Stimulated activated CD8-positive, alpha-beta memory T cell treated with anti-CD3 and anti-CD28 coated beads, Interleukin-15, amount 100 ng/mL, for 4 hours (primary cell): ENCODE measurements at places on chromosomes 1 and 21.

GRCh38 chr1:115666702-115667101 is 24.9 kb downstream of the VANGL1 start:
- DNase-seq: no peak

- no peak for DNase-seq
These were observed 640 bp downstream of the JTB start for GRCh38 chr1:153976819-153977249.

GRCh38 chr1:68015369-68015768 is 35.1 kb downstream of the DIRAS3 start:
- DNase-seq: no peak

GRCh38 chr1:203361945-203362719 is 11.2 kb upstream of the FMOD start:
- DNase-seq: no peak

DNA sequence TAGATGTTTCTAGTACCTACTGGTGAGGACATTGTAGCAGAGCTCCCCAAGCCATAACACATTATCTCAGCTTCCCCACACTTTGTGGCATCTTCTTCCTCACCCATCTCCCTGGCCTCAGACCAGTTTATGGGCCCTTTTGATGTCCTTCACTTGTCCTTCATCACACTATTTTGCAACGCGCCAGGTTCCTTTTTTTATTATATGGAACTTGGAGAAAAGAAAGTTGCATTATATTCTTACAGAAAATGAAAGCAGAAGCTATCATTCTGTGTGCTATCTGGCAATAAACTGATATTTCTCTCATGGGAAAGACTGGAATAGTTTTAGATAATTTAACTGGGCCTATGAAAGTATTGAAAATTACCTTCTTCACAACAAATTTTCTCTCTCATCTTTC is 196.9 kb upstream of the ETV3 start:
- no peak for DNase-seq

DNA sequence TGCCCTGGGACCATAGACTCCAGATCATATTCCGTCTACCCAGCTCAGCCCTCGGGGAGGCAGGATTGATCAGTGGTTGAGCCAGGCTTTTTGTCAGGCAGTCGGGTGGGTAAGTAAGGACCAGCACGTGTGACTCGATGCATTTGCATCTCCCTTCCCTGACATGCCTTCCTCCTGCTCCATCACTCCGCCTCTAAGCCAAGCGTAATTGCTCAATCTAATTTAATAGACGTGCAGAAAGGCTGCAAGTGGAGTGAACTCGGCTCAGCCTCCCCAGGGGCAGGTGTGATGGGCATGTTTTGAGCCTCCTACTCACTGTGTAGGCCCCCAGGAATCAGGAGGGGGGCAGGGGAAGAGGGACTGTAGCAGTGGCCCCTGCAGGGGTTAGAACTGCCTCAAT is 34.6 kb upstream of the GRIK3 start:
- DNase-seq: no peak

GRCh38 chr1:39272798-39273469 is 68.4 kb downstream of the MACF1 start:
- no peak for DNase-seq

GRCh38 chr21:34354836-34355235 is 9.0 kb upstream of the KCNE2 start:
- no peak for DNase-seq

DNA sequence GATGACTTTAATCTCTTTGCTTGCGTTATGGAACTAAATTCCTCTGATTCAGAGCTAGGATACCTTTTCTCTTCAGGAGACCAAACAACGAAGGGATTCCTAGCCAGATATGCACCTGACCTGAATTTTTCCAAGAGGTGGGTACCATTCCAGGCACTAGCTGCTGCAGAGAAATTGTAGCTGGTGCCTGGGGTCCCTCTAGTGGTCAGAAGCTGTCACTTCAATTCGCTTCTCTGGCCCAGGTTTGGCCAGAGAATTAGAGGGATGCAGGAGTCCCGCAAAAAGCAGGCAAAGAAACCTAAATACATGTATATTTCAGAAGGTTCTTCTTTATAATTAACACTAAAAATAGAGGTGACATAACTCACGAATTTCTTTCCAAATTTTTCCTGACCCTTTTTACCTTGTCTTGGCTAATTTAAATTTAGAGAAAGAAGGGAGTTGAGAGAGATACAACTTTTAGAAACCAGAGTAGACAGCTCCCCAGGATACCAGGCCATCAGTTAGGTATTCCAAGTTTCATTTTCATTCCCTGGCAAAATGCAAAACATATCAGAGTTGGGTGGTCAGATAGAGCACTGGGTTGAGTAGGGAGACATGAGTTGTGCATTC is 9.6 kb downstream of the ACKR1 start:
- no peak for DNase-seq

DNA sequence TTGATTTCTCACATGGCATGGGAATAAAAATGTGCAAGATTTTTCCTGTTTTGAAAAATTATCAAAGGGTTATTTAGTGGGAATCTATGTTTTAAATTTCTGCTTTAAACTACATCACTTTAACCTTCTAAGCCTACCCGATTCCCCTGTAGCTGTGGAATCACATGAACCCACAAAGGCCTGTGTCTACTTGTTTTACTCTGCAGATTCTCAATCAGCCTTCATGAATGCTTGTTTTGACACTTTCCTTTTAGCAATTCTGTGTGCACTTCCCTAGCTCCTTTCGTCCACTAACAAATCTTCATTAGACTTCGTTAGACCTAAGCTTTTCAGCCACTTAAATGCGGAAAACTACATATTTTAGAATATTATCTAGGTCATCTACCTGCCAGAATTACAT is 56.0 kb upstream of the C1orf21 start:
- DNase-seq: no peak

DNA sequence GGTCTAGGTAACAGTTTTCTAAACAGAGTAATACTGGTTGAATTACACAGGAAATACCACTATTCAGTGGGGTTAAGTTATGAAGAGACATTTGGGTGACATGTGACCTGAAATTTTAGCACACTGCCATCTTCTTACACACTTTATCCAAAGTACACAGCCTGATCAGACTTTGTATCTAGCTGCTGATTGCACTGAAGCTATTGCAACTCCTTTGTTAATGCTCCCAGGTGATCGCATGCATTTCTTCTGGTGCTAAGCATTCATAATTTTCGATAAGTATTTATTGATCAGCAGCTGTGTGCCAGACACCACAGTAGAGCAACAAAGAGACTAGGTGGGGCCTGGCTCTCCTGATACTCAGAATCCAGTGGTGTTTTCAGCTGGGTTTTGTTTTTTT is 52.4 kb downstream of the AK4 start:
- no peak for DNase-seq

DNA sequence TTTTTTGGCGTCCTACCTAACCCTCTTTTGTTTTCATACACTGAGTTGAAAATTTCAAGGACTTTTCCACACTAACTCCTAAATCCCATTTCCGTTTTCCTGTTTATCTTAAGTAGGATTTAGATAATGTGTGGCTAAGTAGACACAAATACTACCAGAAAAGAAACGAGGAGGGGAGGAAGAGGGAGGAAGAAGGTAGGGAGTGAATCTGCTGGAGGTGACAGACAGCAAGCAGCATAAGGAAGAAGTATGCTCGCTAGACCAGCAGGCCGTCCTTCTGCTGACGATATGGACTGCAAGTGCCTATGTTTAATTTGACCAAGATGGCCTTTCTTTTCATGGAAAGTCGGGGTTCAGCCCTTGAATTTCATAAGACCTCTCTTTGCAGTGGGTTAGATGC is 256.9 kb upstream of the RAB4A start:
- DNase-seq: no peak

GRCh38 chr1:24640288-24640687 is 2.8 kb upstream of the SRRM1 start:
- no peak for DNase-seq

DNA sequence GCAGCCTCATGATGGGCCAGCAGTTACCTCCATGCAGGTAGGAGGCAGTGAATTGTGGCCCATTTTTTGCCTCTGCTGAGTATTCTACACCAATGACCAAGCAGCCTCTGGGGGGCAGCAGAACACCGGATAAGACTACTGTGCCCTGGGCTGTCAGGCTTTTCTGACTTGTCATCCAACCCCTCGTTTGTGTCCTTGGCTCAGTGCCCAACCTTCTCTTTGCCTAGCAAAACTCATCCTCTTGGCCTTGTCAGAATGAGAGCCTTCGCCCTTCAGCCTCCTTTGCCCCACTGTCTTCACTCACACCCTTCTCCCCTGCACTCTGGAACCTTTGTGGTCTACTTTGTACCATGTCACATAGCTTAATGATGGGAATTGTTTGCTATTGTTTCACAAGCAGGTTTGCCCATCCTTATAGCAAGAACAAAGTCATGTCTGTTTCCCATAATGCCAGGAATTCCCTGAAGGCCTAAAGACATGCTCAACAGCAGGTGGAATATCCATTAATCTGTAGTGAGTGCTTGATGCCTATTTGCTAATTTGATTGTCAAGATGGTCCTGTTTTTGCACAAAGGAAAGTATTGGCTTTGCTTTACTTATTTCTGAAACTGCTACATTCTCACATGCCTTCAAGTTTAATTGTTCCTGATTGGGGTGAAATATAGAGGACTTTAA is 255.9 kb downstream of the HHAT start:
- peak; percentile 34 for DNase-seq

DNA sequence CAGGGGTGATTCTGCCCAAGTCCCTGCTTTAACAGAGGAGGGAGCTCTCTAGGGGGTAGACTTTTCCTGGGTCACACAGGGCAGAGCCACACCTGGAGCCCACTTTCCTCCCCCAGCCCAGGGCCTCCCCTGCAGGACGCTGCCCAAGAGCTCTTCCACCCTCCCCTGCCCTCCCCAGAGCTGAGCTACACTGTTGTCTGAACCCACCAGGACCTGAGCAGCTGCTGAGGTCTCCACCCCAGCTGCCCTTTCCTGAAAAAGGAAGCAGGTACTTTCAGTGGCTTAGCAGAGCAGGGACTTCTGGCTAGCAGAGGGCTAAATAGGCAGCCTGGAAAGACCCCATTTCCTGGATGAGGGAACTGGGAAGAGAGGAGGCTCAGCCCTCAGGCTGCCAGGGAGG is 169.3 kb upstream of the ETV3 start:
- no peak for DNase-seq

- no peak for DNase-seq
These were observed 6.3 kb downstream of the SRSF11 start for GRCh38 chr1:70227439-70227838.

DNA sequence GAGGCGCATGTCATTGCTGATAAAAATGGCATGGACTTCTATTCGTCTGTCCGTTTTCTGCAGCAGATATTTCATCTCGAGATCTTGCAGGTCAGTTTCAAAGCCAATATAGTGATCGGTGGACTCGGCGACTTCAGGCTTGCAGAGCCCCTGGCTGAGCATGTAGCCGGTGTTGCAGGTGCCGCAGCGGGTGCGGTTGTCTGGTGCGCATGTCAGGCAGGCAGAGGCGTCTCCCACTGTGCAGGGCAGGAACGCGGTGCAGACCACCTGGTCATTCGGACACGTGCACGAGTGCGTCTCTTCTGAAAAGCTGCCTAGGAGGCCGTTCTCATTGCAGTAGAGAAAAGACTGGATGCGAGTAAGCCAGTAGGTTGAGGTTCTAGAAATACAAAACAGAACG is 378.9 kb downstream of the BRINP3 start:
- no peak for DNase-seq

DNA sequence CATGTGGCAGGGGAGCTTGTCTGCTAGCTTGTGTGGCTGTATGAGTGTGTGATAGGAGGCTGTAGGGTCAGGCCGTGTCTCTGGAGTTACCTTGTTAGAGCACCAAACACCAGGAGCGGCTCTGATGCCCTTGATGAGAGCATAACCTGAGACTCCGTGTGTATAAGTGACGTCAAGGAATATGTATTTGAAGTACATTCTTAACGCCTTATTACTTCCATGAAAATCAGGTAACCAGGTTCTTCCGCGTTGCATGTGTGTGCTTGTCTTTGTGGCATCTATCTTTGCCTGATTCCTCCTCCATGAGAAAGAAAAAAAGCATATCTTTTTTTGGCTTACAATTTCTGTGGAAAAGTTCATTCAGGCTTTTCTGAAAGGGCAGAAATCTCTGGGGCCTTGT is 4.6 kb downstream of the OLFML3 start:
- no peak for DNase-seq

- no peak for DNase-seq
These were observed 8.6 kb downstream of the C1orf35 start for GRCh38 chr1:228094432-228095016.

GRCh38 chr1:119870917-119871596 is 25.3 kb downstream of the ADAM30 start:
- peak; percentile 26 for DNase-seq

- no peak for DNase-seq
These were observed 53.0 kb downstream of the DMRTB1 start for GRCh38 chr1:53511933-53512806.

GRCh38 chr1:198876371-198876871 is 237.6 kb downstream of the PTPRC start:
- no peak for DNase-seq

GRCh38 chr1:222777977-222778376 is 36.9 kb upstream of the DISP1 start:
- no peak for DNase-seq

- DNase-seq: peak; percentile 19
These were observed 21.1 kb downstream of the KIF17 start for GRCh38 chr1:20696397-20697333.

DNA sequence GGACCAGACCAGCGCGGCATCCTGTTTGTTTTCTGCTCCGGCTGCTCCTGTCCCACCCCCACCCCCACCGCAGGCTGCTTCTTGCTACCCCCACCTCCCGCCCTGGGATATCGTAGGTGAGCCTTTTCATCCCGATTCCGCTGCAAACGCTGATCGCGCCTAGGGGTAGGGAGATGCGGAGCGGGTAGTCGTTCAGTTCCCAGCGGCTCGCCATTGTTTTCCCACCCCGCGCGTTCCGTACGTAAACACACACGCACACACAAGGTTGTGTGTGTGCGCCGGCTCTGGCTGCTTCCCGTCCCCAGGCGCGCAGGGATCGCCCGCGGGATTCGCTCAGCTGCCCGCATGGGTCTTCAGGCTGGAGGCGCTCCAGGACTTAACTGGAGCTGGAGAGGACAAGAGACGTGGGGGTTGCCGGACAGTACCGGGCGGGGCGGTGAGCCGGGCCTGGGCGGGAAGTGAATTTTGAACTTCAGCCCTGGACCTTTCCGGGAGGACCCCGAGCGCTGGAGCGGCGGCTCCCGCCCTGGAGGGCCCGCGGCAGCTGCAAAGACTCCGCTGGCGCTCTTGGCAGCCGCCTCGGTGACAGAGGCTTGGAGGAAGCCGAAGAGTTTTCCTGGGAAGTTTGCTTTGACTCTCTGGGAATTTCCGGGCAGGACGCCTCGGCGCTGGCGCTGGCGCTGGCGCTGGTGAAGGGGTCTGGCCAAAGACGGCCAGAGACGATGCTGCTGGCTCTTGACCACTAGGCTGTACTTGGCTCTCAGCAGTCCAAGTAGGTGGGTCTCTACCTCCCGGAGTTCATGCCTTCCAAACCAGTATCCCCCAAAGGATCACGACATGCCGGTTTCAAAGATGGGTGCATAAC is 1.6 kb downstream of the SOX13 start:
- no peak for DNase-seq

GRCh38 chr1:20533635-20534034 is 18.7 kb upstream of the FAM43B start:
- no peak for DNase-seq

DNA sequence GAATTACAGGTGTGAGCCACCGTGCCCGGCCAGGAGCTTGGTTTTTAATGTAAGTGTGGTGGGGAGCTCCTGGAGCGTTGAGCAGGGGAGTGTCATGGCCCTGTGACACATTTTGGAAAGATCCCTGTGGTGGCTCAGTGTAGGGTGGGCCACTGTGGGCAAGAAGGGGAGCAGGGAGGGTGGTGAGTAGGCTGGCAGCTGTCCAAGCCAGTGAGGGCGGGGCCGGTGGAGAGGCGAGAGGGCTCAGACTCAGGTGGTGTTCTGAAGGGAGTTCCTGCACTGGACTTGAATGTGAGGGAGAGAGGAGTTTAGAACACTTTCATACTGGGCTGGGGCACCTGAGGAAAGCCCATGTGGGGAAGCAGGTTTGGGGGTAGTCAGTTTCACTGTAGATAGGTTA is 3.1 kb upstream of the EVA1B start:
- no peak for DNase-seq
